Heart left ventricle (tissue), 16 donors: ENCODE measurements at places on chromosomes 7 and 10. TPM values are rescaled to one million over a fixed set of nuclear protein-coding genes. Genes with fewer than 3 reads are reported as not detected.

STEAP2 gene
- total RNA-seq, result 6.2 TPM

PALD1 gene
- 6.8 TPM for total RNA-seq

CPEB3 gene
- 6.2 TPM for total RNA-seq

NPY gene
- total RNA-seq, result not detected

ZNF365 gene
- 0.35 TPM for total RNA-seq

CTBP2 gene
- 45.5 TPM for total RNA-seq

GRCh38 chr10:108904163-108904838 is 1019.0 kb downstream of the XPNPEP1 start:
- no peaks in the 10 kb centered on the region for H3K4me1 ChIP-seq
- DNase-seq, result no peak
- H3K36me3 ChIP-seq, result no peaks in the 10 kb centered on the region
- H3K4me3 ChIP-seq, result no peak overlapping the region
- no peak overlapping the region for H3K27ac ChIP-seq
- H3K27me3 ChIP-seq, result no peaks in the 10 kb centered on the region

- H3K27me3 ChIP-seq, result no peaks in the 10 kb centered on the region
- no peaks in the 10 kb centered on the region for H3K4me1 ChIP-seq
- H3K36me3 ChIP-seq, result no peaks in the 10 kb centered on the region
- no peak overlapping the region for H3K4me3 ChIP-seq
- no peak for DNase-seq
These were observed 430.4 kb downstream of the TFEC start for GRCh38 chr7:115600207-115600606.

GRCh38 chr7:148944935-148945934 is 61.1 kb upstream of the EZH2 start:
- H3K27ac ChIP-seq, result no peak overlapping the region
- H3K27me3 ChIP-seq, result no peaks in the 10 kb centered on the region
- H3K36me3 ChIP-seq, result no peaks in the 10 kb centered on the region
- no peak for DNase-seq
- no peak overlapping the region for H3K4me3 ChIP-seq

GRCh38 chr10:61992671-61993668 is 91.5 kb downstream of the ARID5B start:
- H3K4me1 ChIP-seq, result peaks cover 8% of the 10 kb centered on the region
- no peak for DNase-seq
- H3K27me3 ChIP-seq, result no peaks in the 10 kb centered on the region

GRCh38 chr7:75010036-75010435 is 45.5 kb downstream of the CASTOR2 start:
- no peak overlapping the region for H3K4me3 ChIP-seq
- H3K27me3 ChIP-seq, result no peaks in the 10 kb centered on the region
- peaks cover 7% of the 10 kb centered on the region for H3K36me3 ChIP-seq
- H3K27ac ChIP-seq, result no peak overlapping the region
- no peak for DNase-seq

DNA sequence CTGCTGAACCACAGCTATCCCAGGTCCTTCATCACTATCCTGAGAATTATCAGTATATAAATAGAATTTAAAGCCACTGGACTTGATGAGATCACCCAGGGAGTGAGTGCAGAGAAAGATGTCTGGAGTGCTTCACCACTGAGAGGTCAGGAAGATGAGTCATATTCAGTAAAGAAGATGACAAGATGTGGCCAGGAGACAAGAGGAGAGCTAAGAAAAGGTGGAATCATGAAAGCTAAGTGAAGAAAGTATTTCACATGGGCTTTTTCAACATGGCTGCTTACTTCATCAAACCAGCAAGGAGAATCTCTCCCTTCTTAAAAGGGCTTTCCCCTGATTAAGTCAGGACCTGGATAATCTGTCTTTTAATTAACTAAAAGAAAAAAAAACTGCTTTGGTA is 9.1 kb upstream of the PRKAR2B start:
- DNase-seq, result no peak
- H3K27ac ChIP-seq, result no peak overlapping the region
- no peaks in the 10 kb centered on the region for H3K4me1 ChIP-seq
- no peaks in the 10 kb centered on the region for H3K27me3 ChIP-seq

DNA sequence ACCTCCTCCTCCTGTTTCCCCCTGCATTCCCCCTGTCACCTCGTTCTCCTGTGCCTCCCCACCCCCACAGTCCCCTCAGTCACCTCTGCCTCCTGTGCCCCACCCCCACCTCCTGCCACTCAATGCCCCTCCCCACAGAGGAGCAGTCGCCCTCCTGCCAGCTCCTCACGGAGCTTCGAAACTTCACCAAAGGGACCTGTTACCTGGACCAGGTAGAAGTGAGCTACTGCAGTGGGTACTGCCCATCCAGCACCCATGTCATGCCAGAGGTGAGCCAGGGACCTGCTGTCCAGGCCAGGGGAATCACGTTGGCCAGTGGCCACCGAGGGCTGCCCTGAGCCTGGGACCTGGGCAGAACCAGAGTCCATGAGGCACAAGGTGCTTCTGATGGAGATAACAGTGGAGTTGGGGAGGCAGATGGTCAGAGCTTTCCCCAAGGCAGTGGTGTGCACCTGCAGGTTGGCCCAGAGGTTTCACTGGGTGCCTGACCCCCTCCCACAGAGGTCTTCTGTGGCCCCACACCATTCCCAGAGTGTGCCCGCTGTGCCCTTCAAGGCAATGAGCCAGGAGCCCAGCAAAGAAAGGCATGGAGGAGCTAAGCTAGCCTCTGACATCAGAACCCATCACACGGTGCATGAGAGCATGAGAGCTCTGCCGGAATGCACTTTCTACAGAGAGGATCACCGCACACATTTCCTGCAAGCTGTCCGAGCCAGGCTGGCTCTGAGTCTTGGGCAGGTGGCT is 7.0 kb upstream of the ZNF862 start:
- H3K4me3 ChIP-seq, result no peak overlapping the region
- H3K36me3 ChIP-seq, result no peaks in the 10 kb centered on the region
- no peaks in the 10 kb centered on the region for H3K27me3 ChIP-seq
- no peak overlapping the region for H3K27ac ChIP-seq
- H3K4me1 ChIP-seq, result no peaks in the 10 kb centered on the region

DNA sequence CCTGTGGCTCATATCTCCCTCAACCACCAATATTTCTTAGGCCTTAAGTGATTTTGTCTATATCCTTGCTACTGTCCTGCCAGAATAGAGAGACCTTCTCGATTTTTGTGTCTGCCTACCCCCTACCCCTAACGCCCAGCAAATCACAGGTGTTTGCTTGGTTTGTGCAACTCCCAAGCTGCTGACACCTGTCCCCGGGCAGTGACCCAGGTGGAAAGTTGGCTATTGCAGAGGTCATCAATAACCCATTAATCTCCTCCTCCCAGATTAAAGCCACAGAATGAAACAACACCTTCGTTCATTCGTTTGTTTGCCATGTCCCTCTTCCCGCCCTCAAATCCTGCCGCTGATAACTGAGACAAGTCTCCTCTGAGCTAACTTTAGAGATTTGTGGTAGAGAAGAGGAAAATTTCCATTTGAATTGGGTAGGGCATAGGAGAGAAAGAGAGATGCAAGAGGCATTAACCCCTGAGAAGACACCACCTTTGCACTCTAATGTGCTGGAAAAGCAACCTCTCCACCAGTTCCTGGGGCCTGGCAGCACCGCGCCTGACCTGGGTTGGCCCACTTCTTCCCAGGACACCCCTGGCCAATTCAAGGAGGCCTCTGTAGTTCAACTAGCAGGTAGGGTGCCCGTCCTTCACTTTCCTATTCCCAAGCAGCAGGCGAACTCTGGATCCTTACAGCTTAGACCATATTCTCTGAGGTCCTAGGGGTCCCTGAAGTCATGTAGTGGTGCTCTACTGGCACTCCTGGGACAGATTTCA is 3.0 kb downstream of the NEUROG3 start:
- peaks cover 77% of the 10 kb centered on the region for H3K27me3 ChIP-seq
- no peak overlapping the region for H3K27ac ChIP-seq
- no peaks in the 10 kb centered on the region for H3K36me3 ChIP-seq
- H3K4me3 ChIP-seq, result no peak overlapping the region
- peaks cover 16% of the 10 kb centered on the region for H3K4me1 ChIP-seq
- DNase-seq, result no peak

GRCh38 chr7:46522354-46522906 is 601.4 kb upstream of the IGFBP3 start:
- H3K4me3 ChIP-seq, result no peak overlapping the region
- no peaks in the 10 kb centered on the region for H3K36me3 ChIP-seq
- no peaks in the 10 kb centered on the region for H3K27me3 ChIP-seq
- no peak overlapping the region for H3K27ac ChIP-seq
- DNase-seq, result no peak

DNA sequence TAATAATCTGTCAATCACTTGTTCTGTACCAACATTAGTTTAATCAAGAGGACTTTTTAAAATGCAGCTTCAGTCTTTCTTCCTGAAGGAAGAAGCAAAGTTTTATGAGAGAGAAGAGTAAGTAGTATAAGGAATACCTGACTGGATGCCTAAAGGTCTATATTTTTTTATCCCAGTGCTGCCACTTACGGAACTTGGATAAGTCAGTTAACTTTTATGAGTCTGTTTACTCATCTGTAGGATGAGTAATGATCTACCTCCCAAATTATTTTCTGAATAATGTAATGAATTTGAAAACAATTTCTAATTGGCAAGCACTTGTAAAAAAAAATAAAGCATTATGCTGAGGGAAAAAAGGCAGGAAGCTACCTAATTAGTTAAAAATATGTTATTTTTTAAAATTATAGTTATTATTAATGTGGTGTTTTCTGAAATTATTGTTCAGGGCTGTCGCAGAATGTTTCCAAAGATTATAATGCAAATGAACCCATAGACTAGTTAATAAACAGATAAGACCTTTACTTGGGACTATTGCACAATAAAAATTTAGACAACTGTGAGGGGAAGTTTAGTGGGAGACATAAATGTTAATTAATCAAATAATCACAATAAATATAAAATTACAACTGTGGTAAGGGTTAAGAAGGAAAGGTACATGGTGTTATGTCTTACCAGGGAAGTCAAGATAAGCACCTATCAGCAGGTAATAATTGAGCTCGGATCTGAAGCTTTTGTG is 24.6 kb downstream of the SLK start:
- no peak for DNase-seq
- no peaks in the 10 kb centered on the region for H3K27me3 ChIP-seq
- H3K4me1 ChIP-seq, result peaks cover 29% of the 10 kb centered on the region
- no peak overlapping the region for H3K4me3 ChIP-seq
- peaks cover 43% of the 10 kb centered on the region for H3K36me3 ChIP-seq
